Hematopoietic multipotent progenitor cell treated with erythropoietin and hydrocortisone succinate and interleukin-3 and kit ligand, for 8 days (in vitro differentiated cells): ENCODE measurements at places on chromosomes 11 and 22.

GRCh38 chr11:72411623-72412419 is 22.5 kb downstream of the CLPB start:
- peak; percentile 83 for DNase-seq

GRCh38 chr22:25741692-25742626 is at the start of gene MYO18B:
Gene MYO18B, plus strand, starts transcription at chr22:25742188. Its CDS starts 18,905 bp downstream, at chr22:25761093.
- DNase-seq, result no peak

DNA sequence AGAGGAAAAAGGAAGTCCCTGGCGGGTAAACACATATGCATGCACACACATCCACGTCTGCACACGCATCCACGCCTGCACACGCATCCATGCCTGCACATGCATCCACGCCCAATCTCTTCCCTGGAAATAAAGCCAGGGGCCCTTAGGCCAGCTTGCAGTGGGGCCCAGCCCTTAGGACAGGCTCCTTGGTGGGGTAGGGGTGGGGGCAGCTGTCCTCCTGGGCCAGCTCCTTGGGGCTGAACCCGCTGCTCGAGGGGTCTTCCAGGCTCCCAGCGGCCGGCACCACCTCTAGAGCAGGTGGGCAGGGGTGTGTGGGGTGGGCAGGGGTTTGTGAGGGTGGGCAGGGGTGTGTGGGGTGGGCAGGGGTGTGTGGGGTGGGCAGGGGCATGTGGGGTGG is 1.9 kb downstream of the C11orf21 start:
- no peak for DNase-seq

GRCh38 chr11:101718402-101718801 is 134.6 kb upstream of the TRPC6 start:
- no peak for DNase-seq

DNA sequence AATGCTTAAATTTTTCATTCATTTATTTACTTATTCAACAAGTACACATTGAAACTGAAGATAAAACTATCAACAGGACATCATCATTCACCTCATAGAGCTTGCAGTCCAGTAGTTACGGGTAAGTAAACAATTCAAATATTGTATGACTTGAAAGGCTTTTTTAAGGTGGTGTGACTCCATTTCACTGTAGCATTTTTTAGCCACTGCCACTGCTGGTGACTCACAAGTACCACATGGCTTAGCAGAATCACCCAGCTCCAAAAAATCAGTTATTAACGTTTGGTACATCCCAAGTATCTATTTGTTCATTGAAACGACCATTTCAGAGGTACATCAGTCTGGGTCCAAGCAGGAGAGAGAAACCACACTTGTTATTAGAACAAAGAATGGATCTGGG is 427.9 kb upstream of the DDI1 start:
- DNase-seq, result no peak

GRCh38 chr11:17807034-17807433 is 72.5 kb downstream of the KCNC1 start:
- DNase-seq, result no peak

- no peak for DNase-seq
Observed at GRCh38 chr11:133950874-133951326, 5.9 kb downstream of the IGSF9B start.

GRCh38 chr22:49815641-49816091 is 12.0 kb downstream of the BRD1 start:
- no peak for DNase-seq

GRCh38 chr11:94400050-94400449 is 1.2 kb downstream of the GPR83 start:
- DNase-seq, result no peak

GRCh38 chr11:12827929-12828812 is 153.9 kb downstream of the TEAD1 start:
- DNase-seq, result peak; percentile 52

GRCh38 chr22:37807410-37808293 is at the start of gene GCAT:
Gene GCAT, plus strand, starts transcription at chr22:37807934. Its CDS starts 34 bp downstream, at chr22:37807968.
- DNase-seq, result peak; percentile 94

DNA sequence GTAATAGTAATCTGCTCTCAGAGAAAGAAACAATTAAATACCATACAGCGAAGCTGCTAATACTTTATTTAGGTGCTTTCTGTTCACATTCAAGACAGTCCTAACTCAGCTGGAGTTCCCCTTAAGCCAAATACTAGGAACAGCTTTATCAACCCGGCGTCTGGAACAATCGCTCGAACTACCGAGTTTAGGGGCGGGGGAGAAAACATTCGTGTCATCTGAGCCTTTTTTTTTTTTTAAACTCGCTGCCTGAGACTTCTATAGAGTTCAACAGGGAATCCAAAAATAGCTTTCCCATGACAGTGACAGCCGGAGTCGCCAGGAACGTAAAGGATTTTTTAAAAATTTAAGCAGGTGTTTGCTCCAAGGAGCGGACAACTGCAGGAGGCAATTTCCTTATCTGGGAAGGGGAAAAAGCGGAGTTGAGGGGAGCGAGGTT is 852 bp downstream of the TRAF6 start:
- DNase-seq, result peak; percentile 76

DNA sequence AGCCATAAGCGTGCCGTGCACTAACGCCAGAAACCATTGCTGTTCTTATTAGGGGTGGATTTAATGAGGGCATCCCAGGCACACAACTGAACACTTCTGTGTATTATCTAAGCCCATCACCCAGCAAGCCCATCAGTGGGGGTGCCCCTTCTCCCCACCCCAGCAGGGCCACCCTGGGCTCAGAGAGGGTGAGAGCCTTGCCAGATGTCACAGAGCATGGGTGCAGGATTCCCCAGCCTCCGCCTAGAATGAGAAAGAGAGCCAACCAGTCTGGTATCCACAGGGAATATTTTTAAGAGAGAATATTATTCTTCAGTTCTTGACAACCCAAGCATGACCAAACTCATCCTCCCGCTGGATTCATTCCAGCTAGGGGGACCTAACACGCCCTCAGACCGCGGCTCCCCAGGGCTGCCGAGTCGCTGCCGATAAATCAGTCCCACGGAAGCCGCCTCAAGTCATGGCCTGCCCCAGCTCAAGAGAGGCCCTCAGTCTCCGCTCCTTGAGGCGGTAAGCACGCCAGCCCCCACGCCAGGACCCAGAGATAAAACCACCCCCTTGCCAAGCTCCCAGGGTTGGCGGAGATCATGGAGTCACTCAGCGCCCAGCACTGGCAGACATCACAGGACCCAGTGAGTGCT is 47.2 kb downstream of the MN1 start:
- DNase-seq, result no peak

- no peak for DNase-seq
Observed at GRCh38 chr11:62823677-62824076, 8.2 kb downstream of the STX5 start.

DNA sequence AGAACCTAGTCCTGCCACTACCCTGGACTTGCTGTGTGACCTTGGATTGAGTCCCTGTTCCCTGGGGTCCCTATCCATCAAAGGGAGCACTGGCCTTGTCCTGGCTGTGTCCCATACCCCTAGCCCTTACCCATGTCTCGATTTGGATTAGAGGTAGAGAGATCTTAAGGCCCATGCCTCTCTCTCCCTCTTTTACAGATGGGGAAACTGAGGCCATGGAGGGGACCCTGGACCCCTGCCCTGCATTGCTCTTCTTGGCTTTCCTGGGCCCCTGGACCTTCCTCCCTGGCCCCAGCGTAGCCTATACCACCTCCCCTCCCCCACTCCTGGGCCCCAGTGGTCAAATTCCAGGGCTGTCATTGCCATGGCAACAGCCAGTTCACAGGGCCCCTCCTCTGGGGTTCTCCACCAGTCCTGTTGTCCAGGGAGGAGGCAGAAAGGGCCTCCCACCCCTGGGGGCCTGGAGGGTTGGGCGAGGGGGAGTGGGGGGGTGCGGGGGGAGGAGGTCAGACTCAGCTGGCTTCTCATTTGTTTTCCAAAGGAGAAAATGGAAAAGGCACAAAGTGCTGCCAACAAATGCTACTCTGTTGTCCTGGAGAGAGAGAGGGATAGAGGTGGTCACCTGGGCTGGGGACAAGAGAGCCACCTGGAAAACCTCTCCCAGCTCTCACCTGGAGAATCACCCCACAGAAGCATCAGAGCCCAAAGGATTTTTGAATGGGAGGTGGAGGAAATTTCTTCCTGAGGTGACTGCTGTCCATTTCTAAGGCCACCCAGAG is 23.3 kb downstream of the ARHGEF17 start:
- DNase-seq, result no peak

- DNase-seq, result peak; percentile 60
Observed at GRCh38 chr11:57458410-57459163, 1.7 kb upstream of the RTN4RL2 start.

DNA sequence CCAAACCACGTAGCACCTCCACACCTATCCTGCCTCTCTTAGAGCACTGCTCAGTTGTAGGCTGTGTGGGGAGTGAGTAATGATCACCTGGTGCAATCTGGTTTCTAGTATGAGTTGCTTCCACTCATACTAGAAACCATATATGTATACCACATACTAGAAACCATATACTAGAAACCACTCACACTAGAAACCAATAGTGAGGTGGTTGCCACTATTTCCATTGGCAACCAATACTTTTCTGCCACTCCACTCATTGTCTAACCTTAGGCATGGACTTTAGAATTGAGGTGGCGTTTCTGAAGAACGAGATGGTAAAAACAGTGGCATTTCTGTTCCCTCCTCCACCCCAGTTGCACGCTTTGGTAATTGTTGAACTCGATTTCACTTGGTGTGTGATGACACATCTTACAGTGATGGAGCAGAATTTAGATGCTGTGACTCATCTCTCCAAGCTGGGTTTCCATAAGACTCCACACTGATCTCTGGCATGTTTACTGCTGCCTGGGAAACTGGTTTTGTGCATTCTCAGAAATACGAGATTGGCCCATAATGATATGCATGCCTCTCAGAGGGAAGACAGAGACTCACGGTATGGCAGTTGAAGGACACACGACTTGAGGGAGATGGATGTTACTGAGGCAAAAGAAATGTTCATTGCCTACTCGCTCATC is 82.9 kb downstream of the KIRREL3 start:
- DNase-seq, result no peak

DNA sequence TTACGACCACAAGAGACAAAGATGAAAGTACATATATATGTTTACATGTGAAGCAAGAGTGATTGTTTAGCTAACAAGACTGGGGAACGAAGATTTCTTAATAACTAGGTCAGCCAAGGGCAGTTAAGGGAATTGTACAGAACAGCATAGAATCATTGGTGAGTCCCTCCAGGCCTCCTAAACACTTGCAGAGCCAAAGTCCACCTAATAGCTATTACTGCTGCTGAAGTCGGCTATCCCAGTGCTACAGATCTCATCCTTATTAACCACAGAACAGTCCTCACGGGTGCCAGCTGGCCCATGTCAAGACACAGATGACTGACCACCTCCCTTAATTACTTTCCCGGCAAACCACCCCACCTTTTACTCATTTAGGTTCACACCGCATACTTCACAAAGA is 68.5 kb upstream of the OPCML start:
- no peak for DNase-seq

GRCh38 chr11:27398400-27398770 is 35.4 kb upstream of the CCDC34 start:
- no peak for DNase-seq

- no peak for DNase-seq
Observed at GRCh38 chr11:83921447-83922192, 635.5 kb upstream of the CCDC90B start.

GRCh38 chr22:45465633-45466032 is 37.0 kb upstream of the FBLN1 start:
- DNase-seq, result no peak

GRCh38 chr11:111452146-111452545 is 60.0 kb downstream of the BTG4 start:
- no peak for DNase-seq

DNA sequence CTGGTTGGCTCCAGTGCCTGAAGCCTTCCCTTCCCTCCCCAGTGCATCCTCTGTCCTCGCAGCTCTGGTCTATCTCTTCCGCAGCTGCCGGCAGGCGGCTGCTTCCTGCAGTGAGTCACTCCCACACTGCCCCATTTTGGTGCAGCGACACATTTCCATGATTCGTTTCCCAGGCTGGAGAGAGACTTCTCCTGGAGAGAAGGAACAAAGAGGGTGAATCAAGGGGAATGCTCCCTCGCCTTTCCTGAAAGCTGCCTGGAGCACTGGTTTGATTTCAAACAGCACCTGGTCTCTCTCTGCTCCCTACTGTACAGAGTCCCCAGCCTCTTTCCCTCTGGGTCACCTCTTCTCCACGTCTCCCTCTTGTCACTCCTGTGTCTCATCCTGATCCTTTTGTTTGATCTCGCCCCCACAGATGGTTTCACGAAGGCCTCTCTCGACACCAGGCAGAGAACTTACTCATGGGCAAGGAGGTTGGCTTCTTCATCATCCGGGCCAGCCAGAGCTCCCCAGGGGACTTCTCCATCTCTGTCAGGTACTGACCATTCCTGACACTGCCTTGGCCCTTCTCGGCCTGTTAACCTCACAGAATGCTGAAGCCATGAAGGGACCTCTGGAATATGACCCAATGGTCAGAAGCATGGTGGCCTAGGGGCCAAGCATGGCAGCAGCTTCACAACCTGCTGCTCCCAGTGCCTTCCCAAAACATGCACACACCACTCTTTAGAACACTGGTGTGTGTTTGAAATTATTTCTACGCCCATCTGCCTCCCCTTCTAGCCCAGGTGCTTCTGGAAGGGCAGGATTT is at the start of gene TMA7B:
TMA7B (plus strand) TSS at position 758 of the 808 bp plus-strand sequence. CDS start 3,978 bp downstream, outside the sequence.
- DNase-seq, result peak; percentile 58

GRCh38 chr11:57335023-57335342 is 709 bp downstream of the SSRP1 start:
- no peak for DNase-seq

GRCh38 chr22:27381552-27381951 is 420.0 kb downstream of the MN1 start:
- DNase-seq, result no peak

DNA sequence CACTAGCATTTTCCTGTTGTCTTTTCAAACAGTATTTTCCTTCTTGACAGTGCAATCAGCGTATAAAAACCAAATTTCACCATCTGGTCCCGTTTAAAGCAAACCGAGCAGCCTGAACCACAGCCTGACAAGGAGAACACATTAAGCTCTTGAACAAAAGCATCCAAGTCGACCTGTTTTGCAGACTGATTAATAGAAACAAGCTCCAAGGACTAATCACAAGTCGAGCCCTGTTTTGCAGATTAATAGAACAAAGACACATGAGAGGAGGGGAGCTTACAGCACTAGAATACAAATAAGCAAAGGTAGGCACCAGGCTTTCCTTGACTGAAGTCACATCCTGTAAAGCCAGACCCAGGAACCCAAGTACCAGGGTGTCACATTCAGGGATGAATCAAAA is 104.8 kb downstream of the MPPED2 start:
- DNase-seq, result no peak
